ENCODE measurements at places on chromosomes 7 and 10. TPM values are rescaled to one million over a fixed set of nuclear protein-coding genes. Genes with fewer than 3 reads are reported as not detected.

STEAP1 gene
- 0.25 TPM for total RNA-seq

GPR85 gene
- 131 TPM for total RNA-seq

TWIST1 gene
- total RNA-seq, result 0.74 TPM

PRKCQ gene
- total RNA-seq, result 2.2 TPM

NEUROG3 gene
- not detected for total RNA-seq

HOXA1 gene
- not detected for total RNA-seq

CHCHD2 gene
- 119 TPM for total RNA-seq

ADRB1 gene
- total RNA-seq, result 2.0 TPM

FIGNL1 gene
- total RNA-seq, result 40.8 TPM

Measured in temporal lobe (tissue), 4 donors.